ENCODE measurements at places on chromosomes 16 and 17.

GRCh38 chr16:57023541-57024249, 34.3 kb downstream of the NLRC5 start:
- DNase-seq: no peak

DNA sequence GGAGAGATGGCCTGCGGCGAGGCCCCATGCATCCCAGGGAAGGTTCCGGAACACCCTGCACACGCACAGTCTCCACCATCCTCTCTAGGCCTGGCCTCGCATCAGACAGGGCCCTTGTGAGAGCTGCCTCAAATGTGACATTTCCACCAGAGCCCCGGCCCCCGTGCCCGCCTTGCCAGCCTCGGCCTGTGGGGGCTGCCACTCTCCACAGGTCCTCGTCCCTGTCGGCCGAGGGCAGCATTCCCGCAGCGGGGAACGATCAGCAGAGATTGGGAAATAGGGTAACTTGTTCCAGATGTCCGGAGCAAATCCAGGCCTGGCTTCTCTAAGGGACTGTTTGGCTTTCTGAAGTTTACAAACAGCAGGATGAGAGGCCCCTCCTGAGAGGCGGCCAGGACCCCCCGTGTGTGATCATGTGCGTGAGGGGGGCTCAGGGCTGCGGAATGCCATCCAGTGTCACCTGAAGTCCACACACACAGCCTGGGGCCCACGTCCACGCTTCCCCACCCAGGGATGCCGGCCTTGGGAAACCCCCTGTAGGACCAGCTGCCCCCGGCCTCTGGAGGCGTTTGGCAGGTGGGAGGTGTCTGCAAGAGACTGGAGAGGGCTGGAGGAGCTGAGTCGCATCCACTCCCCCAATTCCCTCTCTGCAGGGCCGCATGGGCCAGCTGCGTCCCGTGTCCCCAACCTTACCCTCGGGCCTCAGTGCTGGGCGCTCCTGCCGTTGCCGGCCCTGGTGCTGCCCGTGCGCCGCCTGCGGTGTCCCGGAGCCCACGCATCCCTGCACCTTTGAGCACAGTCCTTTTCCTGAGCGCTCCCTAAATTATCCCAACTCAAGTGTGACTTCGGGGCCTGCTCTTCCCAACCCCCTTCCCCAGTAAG, 70.4 kb downstream of the ZDHHC7 start:
- DNase-seq: no peak

DNA sequence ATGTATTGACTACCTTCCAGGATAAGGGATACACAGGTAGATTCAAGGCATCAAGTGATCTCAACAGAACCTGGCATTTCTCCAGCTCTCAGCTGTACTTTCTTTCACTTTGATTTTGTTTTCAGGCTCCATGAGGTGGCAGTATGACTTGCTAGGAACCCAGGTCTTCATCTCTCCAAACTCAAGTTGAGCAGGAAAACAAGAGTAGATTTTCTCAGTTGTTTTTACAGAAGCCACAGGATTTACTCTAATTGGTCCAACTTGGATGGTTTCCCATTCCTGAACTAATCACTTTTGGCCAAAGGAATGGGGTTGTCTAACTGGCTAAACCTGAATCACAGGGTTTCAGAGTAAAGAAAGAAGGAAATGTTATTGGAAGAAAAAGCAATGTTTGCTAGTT, 146.6 kb downstream of the TRIM37 start:
- DNase-seq: no peak

GRCh38 chr17:70989280-70989679, 819.9 kb downstream of the KCNJ2 start:
- no peak for DNase-seq

DNA sequence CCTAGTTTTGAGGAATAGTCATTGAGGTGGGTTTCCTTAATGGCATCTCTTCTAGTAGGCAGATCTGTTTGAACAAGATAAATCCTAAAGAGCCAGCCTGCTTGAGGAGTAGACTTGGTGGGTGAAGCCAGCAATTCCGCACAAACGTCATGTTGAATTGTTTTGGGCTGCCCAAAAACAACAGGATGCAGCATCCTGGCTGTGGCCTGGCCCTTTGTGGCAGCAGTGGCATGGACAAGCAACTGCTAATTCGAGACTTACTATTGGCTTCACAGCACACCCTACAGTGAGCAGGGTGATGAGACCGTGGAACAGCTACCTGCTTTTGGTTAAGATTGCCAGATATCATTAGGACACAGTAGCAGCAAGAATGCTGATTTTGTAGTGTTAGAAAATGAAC, 9.3 kb upstream of the VPS4A start:
- DNase-seq: no peak
